ENCODE measurements at places on chromosomes 12 and 14.

DNA sequence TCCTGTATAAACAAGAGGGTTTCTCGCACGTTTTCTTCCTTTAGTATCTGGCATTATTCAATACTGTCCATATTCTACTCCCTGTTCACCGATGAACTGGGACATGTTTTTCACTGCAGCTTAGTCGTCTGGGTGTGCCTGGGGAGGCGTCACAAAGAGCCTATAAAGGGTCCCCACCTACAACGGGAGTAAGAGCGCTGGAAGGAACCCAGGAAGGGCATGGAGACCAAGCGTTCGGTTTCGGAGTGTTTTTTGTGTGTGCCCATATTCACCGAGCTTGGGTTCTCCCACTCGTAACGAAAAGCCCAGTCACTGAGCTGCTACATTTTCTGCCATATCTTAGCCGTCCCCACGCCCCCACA lies 592 bp upstream of the USP15 start:
- peak; percentile 19 for DNase-seq

GRCh38 chr12:19751078-19751477 lies 311.8 kb downstream of the AEBP2 start:
- DNase-seq = no peak

GRCh38 chr14:40292664-40293063 lies 860.4 kb upstream of the FBXO33 start:
- DNase-seq = no peak

- DNase-seq = no peak
Measured at GRCh38 chr12:88503281-88503703, 77.0 kb downstream of the KITLG start.

- no peak for DNase-seq
Measured at GRCh38 chr12:15387772-15388171, 65.5 kb downstream of the PTPRO start.

DNA sequence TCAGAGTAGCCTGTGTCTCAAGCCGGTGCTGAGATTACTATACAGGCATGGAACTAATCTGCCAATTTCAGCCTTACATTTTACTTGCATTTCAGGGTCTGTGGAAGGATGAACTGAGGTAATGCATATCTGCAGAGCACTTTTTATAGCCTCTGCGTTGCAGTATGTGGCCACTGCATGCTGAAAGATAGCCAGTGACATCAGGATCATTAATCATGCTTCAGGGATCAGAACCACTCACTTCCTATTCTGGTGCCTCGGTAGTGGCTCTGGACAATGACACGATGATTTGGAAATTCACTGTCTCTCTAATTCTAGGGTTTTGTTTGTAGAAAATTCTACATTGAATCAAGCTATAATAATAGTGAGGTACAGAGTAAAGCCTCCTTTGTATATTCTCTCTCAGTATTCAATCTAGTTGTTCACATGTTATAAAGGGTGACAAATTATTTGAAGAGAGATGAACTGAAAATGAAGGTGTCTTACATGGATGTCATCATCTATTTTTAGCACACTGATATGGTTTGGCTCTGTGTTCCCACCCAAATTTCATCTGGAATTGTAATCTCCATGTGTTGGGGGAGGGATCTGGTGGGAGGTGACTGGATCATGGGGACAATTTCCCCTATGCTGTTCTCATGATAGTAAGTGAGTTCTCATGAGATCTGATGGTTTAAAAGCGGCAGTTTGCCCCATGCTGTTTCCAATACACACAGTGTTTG lies 554.3 kb upstream of the MIS18BP1 start:
- DNase-seq = no peak

DNA sequence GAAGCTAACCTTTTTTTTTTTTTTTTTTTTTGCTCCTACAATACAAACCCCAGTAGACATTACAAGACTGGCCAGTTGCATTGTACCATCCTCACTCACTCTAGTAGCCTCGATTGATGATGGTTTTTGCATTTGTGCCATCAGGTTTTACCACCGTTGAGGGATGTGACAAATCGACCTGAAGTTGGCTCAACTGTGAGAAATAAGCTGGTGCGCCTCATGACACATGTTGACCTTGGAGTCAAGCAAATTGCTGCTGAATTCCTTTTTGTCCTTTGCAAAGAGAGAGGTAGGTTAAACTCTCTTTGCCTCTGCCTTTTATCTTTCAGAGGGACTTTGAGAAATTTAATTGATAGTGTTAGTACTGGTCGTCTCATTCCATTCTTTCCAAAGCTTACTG lies 76.8 kb downstream of the RIC8B start:
- no peak for DNase-seq

- DNase-seq = no peak
Measured at GRCh38 chr12:92248977-92249376, 103.3 kb upstream of the BTG1 start.

DNA sequence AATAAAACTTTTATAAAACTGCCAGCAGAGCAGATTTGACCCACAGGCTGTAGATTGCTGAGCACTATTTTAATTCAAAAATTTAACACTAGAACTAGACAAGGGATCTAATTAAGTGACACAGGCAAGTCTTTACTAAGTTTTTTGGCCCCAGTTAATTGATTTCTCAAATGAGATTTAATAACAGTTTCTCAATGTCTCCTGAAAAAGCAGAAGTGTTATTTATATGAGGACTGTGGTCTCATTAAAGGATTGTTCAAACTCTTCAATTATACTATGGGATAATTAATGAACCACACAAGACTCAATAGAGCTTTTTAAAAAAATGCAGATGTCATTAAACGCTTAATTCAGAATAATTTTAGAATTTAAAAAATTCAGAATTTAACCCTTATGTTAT lies 1.9 kb downstream of the HEATR5A start:
- DNase-seq = no peak

GRCh38 chr14:43041976-43042375 lies 1435.3 kb downstream of the LRFN5 start:
- DNase-seq = no peak

- DNase-seq = no peak
Measured at GRCh38 chr14:96616161-96616721, 114.1 kb downstream of the PAPOLA start.

- peak; percentile 51 for DNase-seq
Measured at GRCh38 chr14:99971087-99971940, 93.9 kb upstream of the EVL start.

- DNase-seq = no peak
Measured at GRCh38 chr14:44928793-44929192, 33.0 kb downstream of the KLHL28 start.

DNA sequence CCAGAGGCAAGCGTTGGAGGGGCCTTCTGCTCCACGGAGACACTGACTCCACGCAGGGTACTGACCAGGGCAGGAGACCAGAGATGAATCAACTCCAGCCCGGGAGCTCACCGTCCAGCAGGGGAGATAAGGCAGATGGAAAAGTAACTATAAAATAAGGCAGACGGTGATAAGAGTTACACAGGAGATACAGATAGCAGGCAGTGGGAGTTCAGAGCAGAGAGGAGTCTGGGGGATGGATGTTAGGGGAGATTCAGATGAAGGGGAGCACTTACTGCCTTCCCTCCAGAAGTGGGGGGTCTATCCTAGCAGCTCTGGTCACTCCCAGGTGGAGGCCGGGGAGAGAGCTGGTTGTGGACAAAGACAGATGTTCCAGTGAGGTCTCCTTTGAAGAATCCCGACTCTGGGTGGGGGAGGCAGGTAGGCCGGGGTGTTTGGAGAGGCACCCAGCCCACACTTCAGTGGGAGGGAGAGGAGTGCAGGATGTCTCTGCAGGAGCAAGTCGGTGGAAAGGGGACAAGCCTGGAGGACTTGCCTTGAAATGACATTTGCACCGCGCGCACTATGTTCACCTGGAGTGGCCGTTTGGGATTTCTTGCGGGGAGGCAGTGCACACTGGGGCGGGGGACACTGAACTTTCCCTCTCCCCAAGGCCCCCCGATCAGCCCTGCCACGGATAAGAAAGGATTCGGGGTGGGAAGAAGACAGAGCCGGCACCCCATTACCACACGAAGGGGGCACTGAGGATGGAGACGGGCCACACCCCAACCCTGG lies 1.2 kb downstream of the PITPNM2 start:
- no peak for DNase-seq

DNA sequence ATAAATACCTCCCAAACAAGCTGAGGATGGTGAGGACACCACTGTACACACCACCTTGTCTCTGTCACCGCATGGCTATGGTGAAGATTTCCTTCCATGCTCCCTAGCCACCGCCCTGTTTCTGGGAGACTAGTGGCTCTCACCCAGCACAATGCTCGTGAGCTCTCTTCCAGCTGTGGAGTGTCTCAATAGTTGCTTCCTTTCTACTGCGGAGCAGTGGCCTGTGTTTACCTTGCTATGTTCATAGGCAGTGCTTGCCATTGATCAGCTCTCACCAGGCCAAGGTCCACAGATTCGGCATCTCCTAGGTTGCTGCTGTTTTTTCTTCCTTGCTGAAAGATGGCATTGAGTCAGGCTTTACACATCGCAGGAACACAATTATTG lies 313.6 kb upstream of the RTL1 start:
- no peak for DNase-seq

DNA sequence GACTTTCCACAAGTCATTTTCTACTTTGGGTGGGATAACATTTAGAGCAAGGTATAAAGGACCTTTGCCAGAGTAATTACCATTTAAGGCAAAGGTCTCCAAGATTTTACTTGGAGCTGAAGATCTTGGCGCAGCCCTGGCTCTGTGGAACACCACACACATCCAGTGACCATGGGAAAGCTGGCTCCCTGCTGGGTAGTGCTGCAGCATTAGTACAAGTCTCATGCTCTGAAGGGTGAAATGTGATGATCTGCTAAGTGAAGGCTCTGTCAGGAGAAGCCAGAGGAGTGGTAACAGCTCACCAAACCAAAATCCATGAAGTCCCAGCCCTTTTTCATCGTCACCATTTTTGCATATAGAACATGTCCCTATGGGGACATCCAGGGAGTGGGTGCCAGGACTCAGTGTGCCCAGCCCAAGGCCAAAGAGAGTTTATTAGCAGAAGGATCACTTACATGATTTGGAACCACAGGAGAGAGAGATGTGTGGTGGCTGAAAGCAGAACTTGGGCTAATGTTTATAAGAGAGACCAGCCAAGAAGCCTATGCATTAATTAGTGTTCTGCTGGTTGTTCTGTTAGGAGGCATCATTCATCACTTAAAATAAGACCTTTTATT lies 110.7 kb downstream of the SLC38A6 start:
- DNase-seq = no peak

- no peak for DNase-seq
Measured at GRCh38 chr12:68455691-68456345, 123.7 kb upstream of the MDM1 start.

DNA sequence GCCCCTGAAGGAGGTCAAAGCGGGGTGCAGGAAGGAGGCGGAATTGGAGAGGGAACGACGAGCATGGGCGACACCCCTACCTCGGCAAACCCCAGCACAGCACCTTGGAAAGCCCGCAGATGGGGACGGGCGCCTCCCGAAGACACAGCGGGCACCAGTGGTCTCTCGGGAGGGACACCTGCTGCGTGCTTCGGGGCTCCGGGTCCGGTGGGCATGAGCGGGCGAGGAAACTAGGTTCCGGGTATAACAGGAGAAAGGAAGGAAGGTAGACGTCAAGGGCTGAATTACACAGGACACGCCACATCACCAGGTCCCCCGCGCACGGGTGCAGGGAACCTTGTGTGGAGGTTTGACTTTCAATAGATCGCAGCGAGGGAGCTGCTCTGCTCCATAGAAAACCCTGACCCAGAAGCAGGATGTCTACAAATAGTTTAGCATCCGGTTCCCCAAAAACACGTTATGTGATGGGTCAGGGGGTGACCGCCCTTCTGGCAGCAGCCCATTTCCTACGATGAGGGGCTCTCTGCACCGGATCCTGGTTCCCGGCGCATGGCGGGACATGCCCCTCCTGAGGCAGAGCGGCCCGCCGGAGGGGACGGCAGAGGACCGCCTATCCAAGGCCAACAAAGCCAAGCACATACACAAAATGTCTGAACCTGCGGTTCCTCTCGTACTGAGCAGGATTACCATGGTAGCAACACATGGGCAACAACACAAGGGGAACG lies 196.9 kb downstream of the ALG10 start:
- DNase-seq = no peak

- DNase-seq = no peak
Measured at GRCh38 chr14:98169170-98169587, 1102.8 kb downstream of the BCL11B start.

DNA sequence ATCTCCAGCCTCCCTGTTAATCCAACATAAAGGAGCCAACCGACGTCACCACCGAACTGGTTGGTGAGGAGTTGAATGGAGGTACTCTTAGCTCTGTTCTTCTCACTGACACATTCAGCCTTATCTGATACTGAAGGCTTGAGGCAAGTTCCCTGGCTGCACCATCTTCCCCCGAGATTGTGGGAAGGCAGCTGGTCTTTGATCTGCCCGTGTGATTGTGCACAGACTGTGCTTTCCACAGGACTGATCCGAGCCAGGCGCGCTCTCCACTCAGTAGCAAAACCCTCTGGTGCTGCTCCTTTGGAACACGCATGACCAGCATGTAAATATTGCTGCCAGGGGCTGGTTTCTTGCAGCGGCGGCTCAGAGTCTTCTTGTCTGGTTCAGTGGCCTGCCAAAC lies 30.1 kb upstream of the DLK1 start:
- no peak for DNase-seq

DNA sequence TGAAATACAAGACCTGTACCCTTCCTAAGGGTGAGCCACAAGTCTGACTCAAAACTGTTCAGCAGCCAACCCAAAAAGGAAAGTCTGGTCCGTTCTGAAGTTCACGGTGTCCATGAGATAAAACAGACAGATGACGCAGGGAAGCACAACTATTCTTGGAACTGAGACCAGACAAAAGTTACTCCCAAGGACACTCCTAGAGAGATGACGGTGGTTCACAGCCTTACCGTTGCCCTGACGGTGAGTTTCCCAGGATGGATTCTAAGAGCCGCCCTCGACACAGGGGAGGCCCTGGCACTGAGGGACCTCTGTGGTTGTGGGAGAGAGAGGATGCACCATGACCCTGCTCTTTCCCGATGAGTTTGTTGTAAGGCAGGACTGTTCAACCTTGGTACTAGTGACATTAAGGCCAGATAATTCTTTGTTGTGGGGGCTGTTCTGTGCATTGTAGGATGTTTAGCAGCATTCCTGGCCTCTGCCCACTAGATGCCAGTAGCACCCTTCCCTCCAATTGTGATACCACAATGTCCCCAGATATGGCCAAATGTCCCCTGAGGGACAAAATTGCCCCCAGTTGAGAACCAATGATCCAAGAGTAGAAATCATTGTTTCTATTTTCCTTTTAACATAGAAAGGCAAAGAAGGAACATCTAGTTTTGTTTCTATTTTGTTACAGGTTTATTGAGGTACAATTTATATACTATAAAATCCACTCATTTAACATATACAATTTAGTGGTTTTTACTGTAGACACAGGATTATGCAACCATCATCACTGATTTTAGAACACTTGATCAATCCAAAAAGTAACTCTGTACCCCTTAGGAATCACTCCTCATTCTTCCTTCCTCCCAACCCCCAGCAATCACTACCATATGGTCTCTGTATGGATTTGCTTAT lies 23.0 kb downstream of the OR10P1 start:
- DNase-seq = no peak

DNA sequence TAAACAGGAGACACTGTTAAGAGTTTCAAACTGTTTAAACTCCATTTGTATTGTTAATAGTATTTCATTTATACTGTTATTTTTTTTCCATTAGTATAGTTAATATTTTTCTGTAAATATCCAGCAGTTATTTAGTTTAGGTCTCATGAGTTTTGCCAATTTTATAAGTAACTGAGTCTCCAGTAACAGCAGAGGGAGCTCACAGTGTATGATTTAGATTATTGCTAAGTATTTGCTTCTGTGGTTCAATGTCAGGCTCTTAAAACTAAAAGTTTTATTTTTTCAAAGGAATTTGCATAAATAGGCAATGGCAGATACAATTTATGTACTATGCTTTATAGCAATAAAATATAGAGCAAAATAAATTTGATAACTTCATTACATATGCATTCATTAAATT lies 209.7 kb downstream of the ATXN7L3B start:
- DNase-seq = no peak

GRCh38 chr12:28059668-28060067 lies 87.1 kb upstream of the PTHLH start:
- no peak for DNase-seq
